ENCODE measurements at places on chromosomes 5 and 9.

DNA sequence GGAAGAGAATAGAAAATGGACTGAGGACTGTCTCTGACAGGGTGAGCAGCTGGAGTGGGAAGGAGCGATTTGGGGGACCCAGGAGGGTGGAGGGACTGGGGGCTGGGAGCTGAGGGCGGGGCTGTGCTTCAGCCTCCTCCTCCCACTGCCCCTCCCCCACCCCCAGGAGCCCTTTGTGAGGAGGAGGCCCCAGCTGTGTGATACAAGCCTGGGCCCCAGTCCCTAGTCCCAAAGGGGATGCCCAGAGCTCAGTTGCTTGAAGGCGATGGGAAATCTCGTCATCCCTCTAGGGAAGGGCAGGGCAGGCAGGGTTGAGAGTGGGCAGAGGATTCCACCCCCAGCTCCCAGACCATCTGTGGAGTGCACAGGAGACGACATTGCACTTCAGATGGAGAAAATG, at the start of gene SPATA31E1:
TSS of gene SPATA31E1 (plus strand) at position 251 of the 400 bp plus-strand sequence. CDS start at position 266, 15 bp downstream.
- no peak for DNase-seq

DNA sequence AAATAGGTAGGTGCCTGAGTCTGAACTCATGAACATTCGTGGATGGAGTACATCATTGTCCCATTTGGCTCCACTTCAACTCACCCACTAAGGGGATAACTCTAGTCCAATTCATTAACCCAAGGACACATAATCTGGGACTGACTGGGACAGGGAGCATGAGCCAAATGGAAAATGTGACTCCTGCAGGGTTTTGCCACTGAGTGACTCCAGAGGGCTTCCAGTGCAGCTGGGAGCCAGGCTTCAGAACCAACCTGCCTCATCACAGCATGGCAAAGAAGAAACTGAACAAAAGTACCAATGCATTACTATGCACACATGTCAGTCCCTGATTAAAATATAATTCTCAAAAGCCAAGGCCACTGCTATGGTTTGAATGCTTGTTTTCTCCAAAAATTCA, 159.7 kb upstream of the SNX2 start:
- DNase-seq, result no peak

- no peak for DNase-seq
These were observed 18.6 kb downstream of the DIMT1 start for GRCh38 chr5:62385131-62385530.

DNA sequence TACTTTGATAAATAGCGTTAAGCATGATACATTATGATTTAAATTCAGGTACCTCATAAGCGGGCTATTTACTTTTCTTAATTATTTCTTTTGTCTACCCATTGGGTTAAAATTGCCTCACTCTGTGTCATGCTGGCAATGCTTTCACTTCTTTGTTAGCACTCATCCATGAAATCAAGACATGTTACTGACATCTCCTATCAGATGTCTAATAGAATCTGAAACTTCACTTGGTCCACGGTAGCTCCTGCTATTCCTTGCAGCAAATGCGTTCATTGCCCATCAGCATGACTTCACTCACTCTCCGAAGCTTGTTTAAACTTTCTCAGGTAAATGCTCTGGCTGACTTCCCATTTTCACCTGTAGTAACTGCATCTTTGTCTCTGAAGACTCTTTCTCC, 193.5 kb upstream of the EDIL3 start:
- no peak for DNase-seq

GRCh38 chr5:2157372-2157771, 274.6 kb upstream of the IRX4 start:
- no peak for DNase-seq
